ENCODE measurements at places on chromosomes 2 and 18. TPM values are rescaled to one million over a fixed set of nuclear protein-coding genes. Genes with fewer than 3 reads are reported as not detected.
A peak's percentile ranks its signal among the peaks of the same experiment; 100 is the strongest.

The RTP5 gene
- total RNA-seq, result 0.44 TPM

The SLC30A3 gene
- 0.10 TPM for total RNA-seq

The IL36G gene
- total RNA-seq, result not detected

The RAB1A gene
- total RNA-seq, result 79.3 TPM

The ERMN gene
- 13.0 TPM for total RNA-seq

The ZC3H6 gene
- 18.7 TPM for total RNA-seq

The CDH20 gene
- 0.25 TPM for total RNA-seq

The LIMS2 gene
- total RNA-seq, result 10.8 TPM

The LYPD1 gene
- total RNA-seq, result not detected

DNA sequence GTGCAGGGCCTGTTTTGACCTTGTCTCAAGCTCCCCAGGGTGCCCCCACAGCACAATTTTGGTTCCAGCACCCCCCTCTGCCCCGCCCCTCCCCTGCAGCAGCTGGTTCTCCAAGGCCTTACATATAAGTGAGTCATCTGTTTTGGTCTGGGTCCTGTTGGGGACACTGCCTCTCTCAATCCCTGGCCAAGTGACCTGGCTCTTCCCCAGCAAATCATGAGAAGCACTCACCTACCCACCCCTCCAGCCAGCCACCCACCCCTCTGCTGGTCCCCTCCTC, 90.5 kb downstream of the INHBB start:
- no peaks in the 10 kb centered on the region for H3K36me3 ChIP-seq
- no peaks in the 10 kb centered on the region for H3K4me1 ChIP-seq
- H3K27ac ChIP-seq, result no peak overlapping the region
- no peaks in the 10 kb centered on the region for H3K27me3 ChIP-seq

DNA sequence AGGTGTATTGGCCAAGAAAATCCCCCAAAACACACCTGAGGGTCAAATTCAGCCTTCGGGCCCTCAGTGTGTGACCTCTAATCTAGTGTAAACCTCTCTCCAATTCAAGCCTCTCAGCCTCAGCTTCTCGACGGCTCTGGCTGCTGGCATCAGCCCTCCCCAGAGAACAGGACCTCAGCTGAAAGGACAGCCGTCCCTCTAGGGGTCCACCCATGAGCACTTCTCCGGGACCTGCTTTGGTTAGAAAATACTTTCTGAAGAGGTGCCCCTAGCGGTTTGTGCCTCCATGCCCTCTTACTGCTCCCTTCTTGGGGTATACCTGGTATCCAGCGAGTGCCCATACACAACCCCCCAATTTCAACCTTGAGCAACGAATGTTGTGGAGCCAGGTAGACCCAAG, 48.8 kb downstream of the INHBB start:
- no peaks in the 10 kb centered on the region for H3K4me1 ChIP-seq
- H3K27me3 ChIP-seq, result no peaks in the 10 kb centered on the region
- no peak overlapping the region for H3K27ac ChIP-seq

- no peak overlapping the region for H3K27ac ChIP-seq
- H3K36me3 ChIP-seq, result no peaks in the 10 kb centered on the region
- no peak overlapping the region for H3K4me3 ChIP-seq
- no peaks in the 10 kb centered on the region for H3K27me3 ChIP-seq
Measured at GRCh38 chr2:123916051-123916450, 109.0 kb upstream of the CNTNAP5 start.

DNA sequence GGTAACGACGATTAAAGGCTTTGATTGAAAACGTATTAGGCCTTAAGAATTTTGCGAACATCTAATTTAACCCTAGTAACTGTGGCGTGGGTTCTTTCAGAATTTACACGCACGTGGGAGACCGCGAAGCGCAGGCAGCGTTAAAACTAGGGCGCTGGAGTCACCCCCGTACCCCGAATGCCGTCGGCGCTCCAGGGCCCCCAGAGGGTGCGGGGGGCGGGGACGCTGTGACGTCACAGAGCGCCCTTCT, 673 bp upstream of the SMCHD1 start:
- H3K4me1 ChIP-seq, result peaks cover 22% of the 10 kb centered on the region
- no peaks in the 10 kb centered on the region for H3K27me3 ChIP-seq
- peak overlapping the region; percentile 92 for H3K4me3 ChIP-seq
- DNase-seq, result peak; percentile 81

- no peaks in the 10 kb centered on the region for H3K27me3 ChIP-seq
- H3K27ac ChIP-seq, result no peak overlapping the region
- DNase-seq, result no peak
- no peak overlapping the region for H3K4me3 ChIP-seq
- H3K4me1 ChIP-seq, result no peaks in the 10 kb centered on the region
- no peaks in the 10 kb centered on the region for H3K36me3 ChIP-seq
Measured at GRCh38 chr2:36479406-36479805, 118.6 kb downstream of the FEZ2 start.

- no peaks in the 10 kb centered on the region for H3K4me1 ChIP-seq
- no peak overlapping the region for H3K27ac ChIP-seq
- H3K4me3 ChIP-seq, result no peak overlapping the region
- H3K27me3 ChIP-seq, result no peaks in the 10 kb centered on the region
Measured at GRCh38 chr2:20551260-20551944, 99.5 kb downstream of the HS1BP3 start.

- H3K27me3 ChIP-seq, result peaks cover 11% of the 10 kb centered on the region
- H3K4me1 ChIP-seq, result no peaks in the 10 kb centered on the region
- peak; percentile 37 for DNase-seq
- H3K36me3 ChIP-seq, result no peaks in the 10 kb centered on the region
- H3K27ac ChIP-seq, result no peak overlapping the region
Measured at GRCh38 chr2:168915441-168916330, 14.6 kb downstream of the G6PC2 start.

GRCh38 chr2:127392828-127393578, 5.2 kb upstream of the MAP3K2 start:
- peaks cover 25% of the 10 kb centered on the region for H3K4me1 ChIP-seq
- no peaks in the 10 kb centered on the region for H3K27me3 ChIP-seq
- no peak overlapping the region for H3K27ac ChIP-seq
- H3K36me3 ChIP-seq, result no peaks in the 10 kb centered on the region
- no peak for DNase-seq

- H3K27me3 ChIP-seq, result no peaks in the 10 kb centered on the region
- DNase-seq, result no peak
- no peak overlapping the region for H3K4me3 ChIP-seq
- H3K36me3 ChIP-seq, result no peaks in the 10 kb centered on the region
Measured at GRCh38 chr2:216714376-216714775, 19.0 kb upstream of the IGFBP5 start.

- H3K27me3 ChIP-seq, result no peaks in the 10 kb centered on the region
- H3K4me1 ChIP-seq, result no peaks in the 10 kb centered on the region
- no peak overlapping the region for H3K4me3 ChIP-seq
- peak; percentile 15 for DNase-seq
- no peak overlapping the region for H3K27ac ChIP-seq
Measured at GRCh38 chr2:14903709-14904374, 271.3 kb downstream of the LRATD1 start.

DNA sequence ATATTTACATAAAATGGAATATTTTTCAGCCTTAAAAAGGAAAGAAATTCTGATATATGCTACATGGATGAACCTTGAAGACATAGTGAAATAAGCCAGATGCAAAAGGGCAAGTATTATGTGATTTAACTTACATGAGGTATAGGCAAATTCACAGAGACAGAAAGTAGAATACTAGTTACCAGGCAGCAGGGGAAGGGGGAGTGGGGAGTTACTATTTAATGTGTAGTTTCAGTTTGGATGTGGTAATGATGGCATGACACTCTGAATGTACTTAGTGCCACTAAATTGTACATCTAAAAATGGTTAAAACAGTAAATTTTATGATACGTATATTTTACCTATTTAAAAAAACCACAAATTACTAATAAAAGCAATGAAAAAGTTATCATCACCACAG, 12.1 kb downstream of the METTL4 start:
- H3K4me1 ChIP-seq, result no peaks in the 10 kb centered on the region
- H3K27ac ChIP-seq, result no peak overlapping the region
- H3K4me3 ChIP-seq, result no peak overlapping the region
- no peak for DNase-seq
- H3K36me3 ChIP-seq, result peaks cover 13% of the 10 kb centered on the region
- H3K27me3 ChIP-seq, result no peaks in the 10 kb centered on the region

DNA sequence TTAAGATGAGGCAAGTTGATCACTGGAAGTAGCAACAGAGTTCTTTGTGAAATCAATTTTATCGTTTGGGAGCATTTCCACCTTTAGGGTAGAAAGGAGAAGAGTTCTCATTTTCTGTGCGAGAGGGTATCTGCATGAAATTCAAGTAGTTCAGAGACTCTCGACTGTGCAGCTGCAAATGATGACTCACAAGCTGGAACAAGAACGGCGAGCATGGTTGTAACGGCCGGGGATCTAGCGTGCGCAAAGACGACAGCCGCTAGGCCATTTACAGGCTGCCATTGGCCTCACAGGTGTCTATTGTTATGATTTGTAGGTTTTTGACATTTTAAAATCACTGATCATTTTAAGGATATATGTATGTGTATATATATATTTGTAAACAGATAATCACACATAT, 5.2 kb downstream of the KLHL29 start:
- H3K4me1 ChIP-seq, result peaks cover 10% of the 10 kb centered on the region
- H3K4me3 ChIP-seq, result no peak overlapping the region
- no peaks in the 10 kb centered on the region for H3K36me3 ChIP-seq
- no peak overlapping the region for H3K27ac ChIP-seq
- H3K27me3 ChIP-seq, result peaks cover 34% of the 10 kb centered on the region
- no peak for DNase-seq

DNA sequence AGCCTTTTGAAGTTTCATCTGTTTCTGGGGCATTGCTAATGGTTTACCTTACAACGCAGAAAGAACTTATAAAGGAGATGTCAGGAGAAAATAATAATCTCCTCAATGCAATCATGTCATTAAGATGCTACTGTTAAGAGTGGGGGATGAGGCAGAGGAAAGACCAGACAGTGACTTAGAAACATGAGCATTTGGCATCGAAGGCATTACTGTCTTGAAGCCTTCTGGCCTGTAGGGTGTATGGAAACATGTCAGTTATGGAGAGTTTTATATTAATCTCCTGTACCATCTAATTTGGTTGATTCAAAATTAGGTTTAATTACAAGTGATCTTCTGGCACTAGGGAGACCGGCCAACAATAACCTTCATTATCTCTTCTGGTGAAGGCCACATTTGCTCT, 32.5 kb downstream of the CDC42EP3 start:
- H3K27ac ChIP-seq, result no peak overlapping the region
- H3K4me3 ChIP-seq, result no peak overlapping the region
- no peaks in the 10 kb centered on the region for H3K27me3 ChIP-seq
- DNase-seq, result no peak
- H3K4me1 ChIP-seq, result peaks cover 46% of the 10 kb centered on the region
- peaks cover 7% of the 10 kb centered on the region for H3K36me3 ChIP-seq

- no peak overlapping the region for H3K27ac ChIP-seq
- no peak for DNase-seq
- H3K4me1 ChIP-seq, result no peaks in the 10 kb centered on the region
- H3K4me3 ChIP-seq, result no peak overlapping the region
Measured at GRCh38 chr2:218513676-218514075, 54.5 kb downstream of the USP37 start.

DNA sequence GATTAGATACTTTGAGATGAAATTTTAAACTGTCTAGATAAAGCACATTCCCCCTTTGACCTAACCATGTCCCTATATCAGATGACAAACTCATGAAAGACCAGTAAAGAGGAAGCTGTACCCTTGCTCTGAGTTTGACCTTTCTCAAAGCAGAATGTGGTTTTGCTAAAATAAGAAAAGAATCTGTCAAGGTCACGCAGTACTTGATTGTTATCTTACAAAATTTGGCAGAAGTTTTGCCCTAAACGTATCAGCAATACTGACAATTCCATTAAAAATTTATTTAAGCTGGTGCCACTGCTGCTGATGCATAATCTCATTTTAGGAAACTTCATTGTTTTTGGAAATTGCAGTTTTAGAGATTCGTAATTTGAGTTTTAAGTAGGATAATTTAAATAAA, 31.2 kb upstream of the GALM start:
- no peak for DNase-seq
- no peak overlapping the region for H3K27ac ChIP-seq
- peaks cover 5% of the 10 kb centered on the region for H3K4me1 ChIP-seq
- no peaks in the 10 kb centered on the region for H3K36me3 ChIP-seq
- peak overlapping the region; percentile 1 for H3K4me3 ChIP-seq
- H3K27me3 ChIP-seq, result no peaks in the 10 kb centered on the region

DNA sequence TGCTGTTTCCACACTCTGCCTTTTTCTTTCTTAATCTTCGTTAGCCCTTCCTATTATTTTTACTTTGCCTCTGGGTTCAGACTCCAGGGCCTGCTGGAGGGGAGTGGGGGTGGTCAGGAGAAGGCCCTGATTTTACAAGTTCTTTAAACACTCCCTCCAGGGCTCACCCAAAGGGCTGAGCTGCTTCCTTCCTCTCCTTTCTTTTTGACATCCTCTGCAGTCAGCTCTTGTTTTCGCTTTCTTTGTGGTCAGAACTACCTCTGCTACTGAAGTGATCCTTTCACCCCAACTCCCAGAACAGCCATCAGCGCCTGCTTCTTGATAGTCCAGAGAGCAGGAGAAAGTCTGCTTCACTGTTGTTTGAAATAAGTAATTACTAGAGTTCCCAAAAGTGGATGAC, 925.7 kb downstream of the EPHA4 start:
- H3K27me3 ChIP-seq, result no peaks in the 10 kb centered on the region
- no peak overlapping the region for H3K4me3 ChIP-seq
- H3K36me3 ChIP-seq, result no peaks in the 10 kb centered on the region
- no peaks in the 10 kb centered on the region for H3K4me1 ChIP-seq

GRCh38 chr2:193670478-193670877, 1475.7 kb upstream of the TMEFF2 start:
- no peak for DNase-seq
- no peak overlapping the region for H3K4me3 ChIP-seq
- H3K4me1 ChIP-seq, result no peaks in the 10 kb centered on the region
- H3K27ac ChIP-seq, result no peak overlapping the region
- no peaks in the 10 kb centered on the region for H3K27me3 ChIP-seq
- no peaks in the 10 kb centered on the region for H3K36me3 ChIP-seq

- no peak overlapping the region for H3K4me3 ChIP-seq
- no peaks in the 10 kb centered on the region for H3K4me1 ChIP-seq
- peaks cover 4% of the 10 kb centered on the region for H3K27me3 ChIP-seq
- peak; percentile 46 for DNase-seq
- H3K36me3 ChIP-seq, result no peaks in the 10 kb centered on the region
Measured at GRCh38 chr18:46481048-46481846, 175.8 kb downstream of the LOXHD1 start.

DNA sequence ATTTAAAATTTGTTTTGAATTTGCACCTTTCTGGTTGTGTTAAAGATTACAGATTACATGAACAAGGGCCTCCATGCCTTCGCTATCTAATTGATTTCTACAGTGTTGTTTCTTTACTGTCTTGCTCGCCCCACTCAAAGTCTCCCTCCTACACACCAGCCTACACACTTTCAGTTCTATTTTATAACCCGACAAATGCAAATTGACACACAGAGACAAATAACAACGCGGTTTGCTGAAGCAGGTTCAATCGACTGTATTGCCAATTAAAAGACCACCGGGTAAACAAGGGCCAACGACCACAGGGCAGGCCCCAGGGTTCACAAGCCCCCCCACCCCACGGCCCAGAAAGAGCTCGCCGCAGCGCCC, 869 bp downstream of the STARD7 start:
- H3K27me3 ChIP-seq, result no peaks in the 10 kb centered on the region
- DNase-seq, result no peak
- peaks cover 57% of the 10 kb centered on the region for H3K4me1 ChIP-seq
- no peaks in the 10 kb centered on the region for H3K36me3 ChIP-seq
- H3K4me3 ChIP-seq, result peak overlapping the region; percentile 96
